ENCODE measurements at places on chromosomes 1 and 21.

- no peak for DNase-seq
These were observed 18.2 kb upstream of the PDC start for GRCh38 chr1:186479162-186479561.

DNA sequence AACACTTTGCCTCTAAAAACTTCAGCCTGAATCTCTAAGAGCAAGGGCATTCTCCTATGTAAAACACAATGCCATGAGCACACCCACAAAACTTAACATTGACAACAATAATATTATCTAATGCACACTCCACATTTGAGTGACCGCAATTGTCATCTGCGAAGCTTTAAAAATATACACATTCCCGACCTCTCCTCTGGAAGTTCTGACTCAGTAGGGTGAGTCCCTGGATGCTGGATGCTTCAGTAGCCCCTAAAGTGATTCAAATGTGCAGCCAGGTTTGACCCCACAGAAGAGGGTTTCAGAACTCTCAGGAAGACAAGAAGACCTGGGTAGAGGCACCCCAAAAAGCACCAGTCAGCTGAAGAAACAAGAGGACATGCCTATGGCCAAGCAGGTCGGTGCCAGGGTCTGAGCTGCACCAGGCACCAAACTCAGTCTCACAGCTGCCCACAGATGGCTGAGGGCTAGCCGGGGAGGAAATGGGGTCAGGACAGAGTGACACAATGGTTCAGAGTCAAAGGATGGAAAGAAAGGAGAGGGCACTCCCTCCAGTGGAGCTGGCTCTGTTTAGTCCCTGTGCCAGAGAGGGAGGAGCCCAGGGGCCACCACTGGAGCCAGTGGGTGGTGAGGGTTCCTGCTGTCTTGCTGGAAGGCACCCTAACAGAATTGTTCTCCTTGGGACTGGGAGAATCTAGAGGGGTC, 17.4 kb downstream of the PIK3C2B start:
- no peak for DNase-seq

GRCh38 chr21:45632637-45633251, 10.8 kb upstream of the PCBP3 start:
- DNase-seq = no peak

DNA sequence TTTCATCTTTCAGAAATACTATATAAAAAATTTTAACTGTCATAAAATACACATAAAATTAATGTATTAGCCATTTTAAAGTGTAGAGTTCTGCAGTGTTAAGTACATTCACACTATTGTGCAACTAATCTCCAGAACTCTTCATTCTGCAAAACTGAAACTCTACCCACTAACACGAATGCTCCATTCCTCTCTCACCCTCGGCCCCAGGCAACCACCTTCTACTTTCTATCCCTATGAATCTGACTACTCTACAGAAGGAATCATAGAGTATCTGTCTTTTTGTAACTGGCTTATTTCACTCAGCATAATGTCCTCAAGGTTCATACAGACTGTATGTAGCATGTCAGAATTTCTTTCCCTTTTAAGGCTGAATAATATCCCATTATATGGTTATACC, 43.4 kb downstream of the LTN1 start:
- no peak for DNase-seq

DNA sequence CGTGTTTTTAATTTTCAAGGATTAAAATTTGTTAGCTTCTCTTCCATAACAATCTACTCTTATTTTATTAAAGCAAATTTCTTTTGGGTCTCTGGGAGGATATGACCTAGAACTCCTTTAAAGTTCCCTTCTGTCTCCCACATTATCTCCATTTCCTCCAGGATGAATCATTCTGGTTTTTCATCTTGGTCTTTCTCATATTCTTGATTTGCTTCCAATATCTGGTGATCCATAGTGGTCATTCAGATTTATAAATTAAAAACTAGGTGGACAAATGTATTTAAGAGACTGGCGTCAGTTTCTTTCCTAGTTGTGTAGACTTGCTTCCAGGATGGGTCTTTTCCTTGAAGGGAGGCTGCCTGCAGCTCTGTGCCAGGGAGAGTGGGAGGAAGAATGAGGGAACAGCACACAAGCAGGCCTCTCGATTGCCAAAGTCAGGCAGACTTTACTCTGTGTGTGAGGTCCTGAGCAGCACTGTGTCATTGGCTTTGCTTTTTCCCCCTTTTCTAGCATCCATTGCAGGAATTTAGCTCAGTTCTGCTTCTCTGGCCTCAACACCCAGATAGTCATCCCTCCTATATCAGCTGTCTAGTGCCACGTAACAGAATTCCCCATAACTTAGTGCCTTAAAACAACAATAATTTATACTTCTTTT, 48.1 kb upstream of the FOXO6 start:
- DNase-seq = no peak

- no peak for DNase-seq
These were observed 26.1 kb upstream of the CD53 start for GRCh38 chr1:110846861-110847260.

DNA sequence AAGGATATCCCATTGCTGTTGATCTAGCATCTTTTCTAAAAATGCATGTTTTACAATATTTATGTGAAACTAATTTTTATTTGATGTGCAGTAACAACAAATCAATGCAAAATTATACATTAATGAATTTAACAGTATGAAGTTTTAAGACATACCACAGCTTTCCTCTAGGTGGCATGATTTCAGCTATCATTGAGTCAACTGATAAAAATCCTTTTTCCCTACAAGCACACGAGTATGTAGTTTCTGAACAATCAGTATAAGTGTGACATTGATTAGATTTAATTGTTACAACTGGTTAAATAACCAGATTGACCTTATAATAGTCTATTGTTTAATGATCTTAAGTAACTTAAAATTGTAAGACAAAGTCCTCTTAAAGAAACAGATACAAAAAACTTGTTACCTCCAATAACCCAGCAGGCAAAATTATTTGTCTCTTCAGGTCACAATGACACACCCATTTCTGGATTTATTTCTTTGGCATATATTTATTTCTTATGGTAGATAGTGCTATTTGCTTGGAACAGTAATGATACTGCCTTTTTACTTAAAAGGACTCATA, 5.8 kb upstream of the TGFB2 start:
- no peak for DNase-seq

Measured in activated naive CD4-positive, alpha-beta T cell (primary cell).